ENCODE measurements at places on chromosomes 1 and 21.

- no peak for DNase-seq
These were observed 123.9 kb upstream of the KRTAP19-8 start for GRCh38 chr21:31162079-31162699.

DNA sequence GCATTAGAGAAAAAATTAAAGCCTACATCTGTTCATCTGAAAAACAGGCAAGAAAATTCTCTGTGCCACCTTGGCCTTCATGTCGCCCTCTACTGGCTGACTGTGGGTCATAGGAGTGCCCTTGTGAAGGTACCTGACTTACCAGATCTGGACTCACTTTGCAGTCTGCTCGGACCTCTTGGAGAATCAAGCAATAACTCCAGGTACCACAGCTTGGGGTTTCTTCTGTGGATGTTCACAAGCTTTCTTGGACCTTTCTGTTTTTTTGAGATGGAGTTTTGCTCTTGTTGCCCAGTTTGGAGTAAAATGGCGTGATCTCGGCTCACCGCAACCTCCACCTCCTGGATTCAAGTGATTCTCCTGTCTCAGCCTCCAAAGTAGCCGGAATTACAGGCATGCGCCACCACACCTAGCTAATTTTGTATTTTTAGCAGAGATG, 2.4 kb upstream of the PRAMEF18 start:
- peak; percentile 30 for DNase-seq

- no peak for DNase-seq
These were observed 2.6 kb downstream of the IVNS1ABP start for GRCh38 chr1:185314411-185314810.

- DNase-seq, result no peak
These were observed 546 bp downstream of the POU2F1 start for GRCh38 chr1:167221126-167221737.

- DNase-seq, result peak; percentile 65
These were observed 3.5 kb downstream of the PIK3CD start for GRCh38 chr1:9654834-9655723.

- DNase-seq, result no peak
These were observed 4.5 kb downstream of the TMCC2 start for GRCh38 chr1:205232127-205232820.

- no peak for DNase-seq
These were observed 230.4 kb upstream of the TMEM51 start for GRCh38 chr1:14922942-14923726.

GRCh38 chr1:206570529-206570928, 41.7 kb downstream of the EIF2D start:
- no peak for DNase-seq

GRCh38 chr1:66532798-66533783, 862 bp upstream of the SGIP1 start:
- DNase-seq, result no peak

- DNase-seq, result no peak
These were observed 60.0 kb downstream of the APCS start for GRCh38 chr1:159647616-159648015.

DNA sequence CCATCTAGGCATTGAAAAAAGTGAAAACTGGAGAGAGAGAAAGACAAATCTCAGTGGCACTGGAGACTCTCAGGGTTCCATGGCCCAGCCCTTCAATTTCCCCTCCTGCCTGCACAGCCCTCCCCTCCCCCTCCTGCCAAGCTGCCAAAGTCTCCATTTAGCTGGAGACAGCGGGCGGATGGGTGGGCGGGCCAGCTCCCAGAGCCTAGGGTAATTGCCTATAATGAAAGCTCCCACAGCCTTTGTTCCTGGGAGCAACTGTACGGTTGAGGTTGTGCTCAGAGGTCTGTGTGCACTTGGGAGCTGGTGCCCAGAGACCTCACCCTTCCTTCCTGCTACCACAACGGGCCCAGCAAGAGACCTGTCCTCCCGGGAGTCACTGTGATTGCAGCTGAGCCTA, 89.6 kb downstream of the NAV1 start:
- DNase-seq, result no peak

All from activated naive CD4-positive, alpha-beta T cell treated with Interleukin-2 at 50 U/mL for 16 hours (primary cell).